ENCODE measurements at places on chromosomes 1 and 21. TPM values are rescaled to one million over a fixed set of nuclear protein-coding genes. Genes with fewer than 3 reads are reported as not detected.

MYCL gene
- total RNA-seq = 0.97 TPM

UBXN10 gene
- total RNA-seq = 1.9 TPM

OR2M3 gene
- total RNA-seq = not detected

PRAMEF26 gene
- not detected for total RNA-seq

CD1B gene
- total RNA-seq = not detected

PTCH2 gene
- 0.49 TPM for total RNA-seq

MEF2D gene
- 81.1 TPM for total RNA-seq

KCNJ9 gene
- not detected for total RNA-seq

TRAF3IP3 gene
- total RNA-seq = 8.0 TPM

CNTN2 gene
- 0.21 TPM for total RNA-seq

BNIPL gene
- 0.35 TPM for total RNA-seq

CACHD1 gene
- total RNA-seq = 2.4 TPM

SERPINC1 gene
- not detected for total RNA-seq

LCE1A gene
- not detected for total RNA-seq

SLC5A9 gene
- total RNA-seq = not detected

MED8 gene
- total RNA-seq = 22.5 TPM

SELENON gene
- 54.7 TPM for total RNA-seq

KRTAP12-3 gene
- not detected for total RNA-seq

All from heart right ventricle (tissue), 16 donors.